ENCODE measurements at places on chromosomes 5 and 9.
A peak's percentile ranks its signal among the peaks of the same experiment; 100 is the strongest.

GRCh38 chr5:88602584-88602983 lies 280.4 kb downstream of the MEF2C start:
- peak; percentile 15 for DNase-seq

DNA sequence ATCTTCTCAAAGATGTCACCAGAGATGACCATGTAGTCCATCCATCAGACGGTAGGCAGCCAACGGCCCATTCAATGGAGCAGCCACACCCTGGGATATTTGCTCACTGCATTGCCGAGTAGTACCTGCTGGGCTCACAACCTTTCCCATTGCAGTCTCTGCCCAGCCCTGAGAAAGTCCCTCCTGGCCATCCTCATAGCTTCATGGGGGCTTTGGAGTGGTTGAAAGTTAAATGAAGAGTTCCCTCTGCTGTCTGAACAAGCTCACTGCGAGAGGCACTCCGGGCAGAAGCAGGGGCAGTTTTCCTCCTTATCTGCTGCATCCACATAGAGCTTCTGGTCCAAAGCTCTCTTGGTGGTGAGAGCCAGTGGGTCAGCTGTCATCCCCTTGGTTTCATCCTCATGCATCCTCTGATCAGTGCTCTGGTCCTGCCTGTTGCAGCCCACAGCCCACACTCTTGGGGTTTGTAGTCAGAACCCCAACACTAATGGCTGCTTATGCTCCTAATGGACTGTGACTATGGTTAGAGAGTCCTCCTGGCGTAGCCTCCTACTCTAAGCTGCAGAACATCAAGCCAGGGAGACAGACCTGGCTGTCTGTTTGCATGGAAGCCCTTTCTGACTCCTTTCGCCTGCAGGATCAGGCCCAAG lies 23.3 kb downstream of the TNFSF8 start:
- DNase-seq, result no peak

- DNase-seq, result no peak
These were observed 41.5 kb downstream of the TENT4A start for GRCh38 chr5:6754766-6755165.

DNA sequence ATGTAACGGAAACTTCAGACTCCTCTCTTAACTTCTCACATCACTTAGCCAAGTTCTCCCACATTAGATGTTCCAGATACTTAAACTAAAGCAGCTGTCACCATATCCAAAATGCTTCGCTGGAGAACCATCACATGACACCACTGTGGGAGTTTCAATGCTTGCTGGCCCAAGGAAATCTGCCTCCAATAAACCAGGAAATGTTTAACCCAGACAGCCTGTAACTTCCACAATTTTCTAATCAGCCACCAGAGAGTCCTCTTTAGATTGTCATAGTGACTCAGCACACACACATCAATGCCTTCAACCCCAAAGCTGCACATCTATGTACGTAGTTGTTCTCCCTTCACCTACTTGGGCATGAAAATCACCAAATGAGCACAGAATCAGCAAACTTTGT lies 118.7 kb downstream of the LPAR1 start:
- DNase-seq, result no peak

DNA sequence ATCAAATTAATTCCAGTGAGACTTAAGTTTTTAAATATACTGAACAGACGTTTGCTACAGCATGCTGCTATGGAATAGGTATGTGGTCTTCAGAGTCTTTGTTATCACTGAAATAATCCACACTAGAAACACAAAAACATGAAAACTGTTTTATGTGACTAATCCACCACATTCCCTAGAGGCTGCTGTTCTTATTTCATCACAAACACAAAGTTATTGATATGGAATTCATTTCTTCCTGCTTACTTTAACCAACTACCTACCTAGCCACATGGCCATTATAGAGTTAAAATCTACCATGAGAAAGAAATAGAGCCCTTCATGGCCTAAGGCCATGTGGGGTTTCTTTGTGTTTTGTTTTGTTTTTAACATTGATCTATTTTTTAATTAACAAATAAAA lies 232.3 kb upstream of the PTGER4 start:
- DNase-seq, result no peak

GRCh38 chr9:23723672-23724071 lies 102.4 kb downstream of the ELAVL2 start:
- DNase-seq, result no peak
